Activated T-helper 2 cell treated with anti-CD3 and anti-CD28 coated beads, Interferon-gamma antibody, Interleukin-2, Interleukin-4, amounts not matched to agents 10 μg/mL and 5 μg/mL and 100 μg/mL, durations not matched to agents 14 hours and 24 hours and 36 hours (primary cell): ENCODE measurements at places on chromosomes 7 and 10. TPM values are rescaled to one million over a fixed set of nuclear protein-coding genes. Genes with fewer than 3 reads are reported as not detected.

DNA sequence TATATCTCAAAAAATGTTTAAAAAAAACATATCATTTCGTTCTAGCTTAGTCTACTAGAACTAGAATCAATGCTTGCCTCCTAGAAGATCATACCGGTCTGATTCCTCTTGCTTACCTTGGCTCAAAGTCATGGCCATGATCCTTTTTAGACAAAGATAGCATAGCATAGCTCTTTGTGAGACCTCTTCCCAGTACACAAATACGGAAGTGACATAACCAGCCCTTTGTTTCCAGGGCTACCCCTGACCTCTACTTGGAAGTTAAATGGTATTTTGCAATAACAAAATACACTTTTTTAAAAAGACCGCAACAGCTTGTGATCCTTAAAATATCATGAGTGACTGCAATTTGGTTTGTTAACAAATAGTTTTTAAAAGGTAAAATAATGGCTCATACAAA, 130.7 kb upstream of the NOBOX start:
- no peaks in the 10 kb centered on the region for H3K36me3 ChIP-seq
- H3K4me3 ChIP-seq = no peak overlapping the region
- H3K27me3 ChIP-seq = no peaks in the 10 kb centered on the region
- peaks cover under 1% of the 10 kb centered on the region for H3K4me1 ChIP-seq
- no peak for DNase-seq

HOXA4 gene
- not detected in 2 replicates for total RNA-seq

DNA sequence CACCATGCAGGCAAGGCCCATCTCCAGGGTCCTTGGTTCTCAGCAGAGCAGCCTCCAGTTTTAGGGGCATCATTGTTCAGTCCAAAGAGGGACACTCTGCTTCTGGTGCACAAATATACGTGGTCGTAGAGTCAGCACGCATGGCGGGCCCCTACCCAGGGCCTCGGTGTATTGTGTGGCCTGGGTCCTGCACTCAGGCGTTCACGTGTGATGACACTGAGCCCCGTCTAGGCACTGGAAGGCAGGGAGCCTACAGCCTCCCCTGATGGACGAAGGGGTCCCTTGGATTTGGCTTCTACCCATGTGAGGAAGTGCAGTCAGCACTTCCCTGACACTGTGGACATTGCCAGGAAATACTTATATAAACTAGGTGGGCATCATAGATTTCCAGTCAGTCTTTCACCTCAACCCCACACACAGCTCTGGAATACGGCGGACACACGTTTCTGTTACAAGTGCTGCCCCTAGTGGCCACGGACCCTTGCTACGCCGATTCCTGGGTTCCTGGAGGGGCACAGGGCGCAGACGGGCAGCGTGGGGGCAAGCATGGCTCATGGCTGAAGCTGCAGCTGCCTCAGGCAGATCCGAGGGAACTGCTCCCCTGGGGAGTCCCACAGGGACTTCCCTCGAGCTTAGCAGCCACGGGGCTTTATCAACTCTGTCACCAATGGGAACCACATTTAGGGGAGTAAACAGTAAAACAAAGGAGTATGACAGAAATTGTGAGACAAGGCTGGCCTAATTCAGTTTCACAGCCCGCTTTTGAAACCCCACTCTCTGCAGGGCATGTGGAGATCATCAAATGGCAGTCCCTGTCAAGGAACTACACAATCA, 25.4 kb downstream of the AIFM2 start:
- no peaks in the 10 kb centered on the region for H3K27me3 ChIP-seq
- H3K27ac ChIP-seq = no peak overlapping the region
- no peak overlapping the region for H3K4me3 ChIP-seq
- peaks cover 1% of the 10 kb centered on the region for H3K4me1 ChIP-seq
- peaks cover 2% of the 10 kb centered on the region for H3K36me3 ChIP-seq

SMO gene
- 0.64 and 0.89 TPM in 2 replicates for total RNA-seq

- DNase-seq = no peak
- peaks cover 2% of the 10 kb centered on the region for H3K36me3 ChIP-seq
- H3K4me3 ChIP-seq = no peak overlapping the region
- H3K27me3 ChIP-seq = peaks cover 24% of the 10 kb centered on the region
- H3K27ac ChIP-seq = no peak overlapping the region
Measured at GRCh38 chr7:127415060-127415742, 22.7 kb upstream of the ZNF800 start.
